Pulmonary artery endothelial cell (primary cell): ENCODE measurements at places on chromosomes 1 and 21. TPM values are rescaled to one million over a fixed set of nuclear protein-coding genes. Genes with fewer than 3 reads are reported as not detected.

Gene TCP10L
- total RNA-seq = 0.25 TPM in 1 of 2 replicates, not detected in the other

Gene MYCL
- total RNA-seq = 1.3 and 3.1 TPM in 2 replicates

Gene TAF13
- total RNA-seq = 68.0 and 145 TPM in 2 replicates

Gene OR2AK2
- total RNA-seq = not detected in 2 replicates

Gene CELF3
- total RNA-seq = not detected in 2 replicates

Gene BTBD8
- 1.2 and 3.1 TPM in 2 replicates for total RNA-seq

Gene LCE2B
- not detected in 2 replicates for total RNA-seq

Gene NECTIN4
- total RNA-seq = 0.14 and 0.53 TPM in 2 replicates

- peak; percentile 70 for DNase-seq
Measured at GRCh38 chr1:218874313-218874712, 299.4 kb upstream of the LYPLAL1 start.

GRCh38 chr1:23591460-23592208 is 32.3 kb upstream of the ID3 start:
- no peak for DNase-seq

DNA sequence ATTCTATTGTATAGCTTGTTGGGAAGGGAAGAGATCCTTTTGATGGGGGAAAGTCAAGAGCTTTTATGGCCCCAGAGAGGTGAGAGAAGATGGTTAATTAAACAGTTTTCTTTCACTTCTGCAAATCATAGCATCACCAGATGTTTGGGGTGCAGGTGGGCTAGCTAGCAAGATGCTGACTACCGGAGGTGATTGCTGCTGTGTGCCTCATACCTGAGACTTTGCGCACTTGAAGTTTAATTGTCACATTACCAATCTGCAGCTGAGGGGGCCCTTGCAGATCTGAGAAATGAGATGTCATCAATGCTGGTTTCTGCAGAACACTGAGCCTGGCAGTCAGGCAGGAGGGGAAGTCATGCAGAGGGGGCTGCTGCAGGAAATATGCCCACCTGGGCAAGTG is 73.9 kb downstream of the SNRPE start:
- DNase-seq = no peak

DNA sequence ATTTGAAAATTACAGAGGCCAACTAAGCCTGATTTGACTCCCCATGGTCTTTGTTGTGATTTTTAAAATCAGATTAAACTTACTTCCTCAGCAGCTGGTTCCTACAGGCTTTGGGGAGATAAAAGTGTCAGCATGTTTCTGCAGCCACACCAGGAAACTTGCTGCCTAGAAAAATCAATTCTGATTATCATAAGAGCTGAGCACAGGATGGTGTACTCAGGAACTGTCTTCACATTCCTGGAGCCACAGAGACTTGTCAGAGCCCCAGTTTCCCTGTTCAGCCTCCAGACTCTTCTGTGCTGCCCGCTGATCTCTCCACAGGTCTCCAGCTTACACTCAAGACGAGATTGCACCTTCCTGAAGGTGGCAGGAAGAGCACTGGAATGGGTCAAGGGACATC is 23.9 kb downstream of the RAB3B start:
- DNase-seq = no peak

GRCh38 chr1:183243161-183244050 is 57.3 kb downstream of the LAMC2 start:
- DNase-seq = no peak

GRCh38 chr1:54945393-54945936 is 35.0 kb upstream of the TMEM61 start:
- DNase-seq = no peak

DNA sequence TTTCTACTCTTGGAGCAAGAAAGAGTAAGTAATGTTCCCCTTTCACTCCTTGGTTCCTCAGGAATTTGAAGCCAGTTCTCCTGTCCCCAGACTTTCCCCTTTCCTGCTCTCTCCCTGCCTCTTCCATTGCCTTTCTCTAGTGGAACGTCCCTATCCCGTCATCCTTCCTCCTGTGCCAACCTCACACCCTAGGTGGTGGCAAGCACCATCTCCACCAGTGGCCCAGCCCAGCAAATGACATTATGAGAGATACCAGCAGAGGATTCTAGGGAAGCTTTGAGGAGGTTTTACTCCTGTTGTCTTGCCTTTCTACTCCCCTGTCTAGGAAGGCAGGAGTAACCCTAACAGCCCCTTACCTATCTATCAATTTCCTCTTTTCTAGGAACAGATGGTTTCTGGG is 8.1 kb upstream of the TACSTD2 start:
- DNase-seq = no peak
